CD4-positive, alpha-beta T cell treated with Interleukin-6 for 4 hours (primary cell): ENCODE measurements at places on chromosomes 2 and 18.

GRCh38 chr2:215002500-215002899, 135.9 kb downstream of the ABCA12 start:
- no peak for DNase-seq

- no peak for DNase-seq
Measured at GRCh38 chr18:68699043-68699442, 15.9 kb downstream of the TMX3 start.

DNA sequence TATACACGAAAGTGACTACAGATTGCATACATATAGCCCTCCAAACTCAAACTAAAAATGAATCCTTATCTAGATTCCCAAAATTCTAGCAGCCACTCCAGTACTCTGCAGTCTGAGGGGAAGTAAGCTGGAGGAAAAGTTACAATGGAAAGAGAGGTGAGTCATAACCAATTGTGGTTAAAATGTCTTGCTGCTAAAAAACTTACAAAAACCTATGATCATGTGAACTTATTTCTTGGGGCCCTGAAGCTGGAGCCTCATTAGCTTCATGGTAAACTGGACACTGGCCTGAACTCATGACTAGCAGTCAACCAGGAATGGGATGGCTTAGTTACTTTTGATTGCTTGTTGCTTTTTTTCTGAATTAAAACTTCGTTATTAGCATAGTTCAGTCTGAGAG, 175.9 kb downstream of the SLC4A3 start:
- no peak for DNase-seq

GRCh38 chr2:198968545-198968944, 489.2 kb downstream of the SATB2 start:
- no peak for DNase-seq

DNA sequence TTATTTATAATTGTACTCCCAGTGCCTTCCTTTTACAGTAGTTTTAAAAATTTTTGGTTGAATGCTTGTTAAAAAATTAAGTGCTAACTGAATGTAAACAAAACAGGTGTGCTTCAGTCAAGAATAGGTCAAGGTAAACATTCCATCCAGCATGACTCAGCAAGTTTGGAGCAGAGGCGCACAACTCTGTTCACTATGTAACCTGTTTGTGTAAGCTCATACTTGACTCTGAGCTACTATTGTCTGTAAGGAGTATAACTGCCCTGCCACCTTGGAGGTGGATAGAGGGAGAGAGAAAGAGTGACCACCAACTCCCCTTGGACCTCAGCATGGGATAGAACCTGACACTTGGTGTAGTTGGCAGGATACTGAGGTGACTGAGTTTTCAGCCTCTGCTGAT, 207.4 kb upstream of the SYT4 start:
- no peak for DNase-seq

- DNase-seq, result no peak
Measured at GRCh38 chr18:2336690-2337392, 234.5 kb downstream of the METTL4 start.

GRCh38 chr2:199317646-199318045, 140.1 kb downstream of the SATB2 start:
- no peak for DNase-seq

GRCh38 chr2:84958135-84959059, 12.6 kb upstream of the KCMF1 start:
- no peak for DNase-seq

- DNase-seq, result peak; percentile 31
Measured at GRCh38 chr2:237060534-237061312, 25.0 kb upstream of the COPS8 start.

DNA sequence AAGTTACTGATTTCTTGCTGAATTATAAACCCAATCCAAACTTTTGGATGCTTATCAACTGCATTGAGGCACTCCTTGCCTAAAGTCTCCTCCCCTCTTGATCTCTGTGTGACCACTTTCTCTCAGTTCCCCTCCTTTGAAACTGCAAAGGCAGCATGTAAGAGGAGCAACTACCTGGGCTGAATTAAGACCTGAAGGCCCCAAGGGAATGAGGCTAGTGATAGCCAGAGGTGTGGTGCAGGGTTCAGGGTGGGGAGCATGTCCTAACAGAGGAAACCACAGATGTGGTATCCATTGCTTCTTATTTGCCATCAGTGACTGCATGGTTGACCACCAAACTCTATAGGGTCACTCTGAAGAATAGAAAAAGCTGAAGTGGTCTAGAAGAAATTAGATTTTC, 557.9 kb downstream of the TNS1 start:
- DNase-seq, result no peak

DNA sequence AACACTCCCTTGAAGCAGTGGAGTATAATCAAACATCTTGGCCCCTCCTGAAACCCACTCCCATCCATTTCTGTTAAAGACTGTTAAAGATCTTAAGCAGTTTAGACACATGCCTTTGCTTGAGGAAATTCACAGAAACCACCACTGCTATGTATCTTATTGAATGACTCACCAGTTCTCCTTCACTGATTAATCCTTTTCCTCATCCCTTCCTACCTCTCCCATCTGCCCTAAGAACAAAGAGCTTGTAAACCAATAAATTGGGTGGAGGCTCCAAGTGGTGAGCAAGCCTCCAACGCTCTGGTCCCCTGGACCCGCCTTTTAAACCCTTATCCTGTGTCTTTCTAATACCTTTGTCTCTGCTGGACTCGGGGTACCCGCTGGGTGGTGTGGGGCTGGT, 746.1 kb downstream of the LRP1B start:
- DNase-seq, result no peak
